Testis (tissue), 5 donors: ENCODE measurements at places on chromosomes 7 and 10. TPM values are rescaled to one million over a fixed set of nuclear protein-coding genes. Genes with fewer than 3 reads are reported as not detected.

Gene ZNF365
- 1.2 TPM for total RNA-seq

Gene PARD3
- total RNA-seq, result 59.5 TPM

Gene KCNIP2
- total RNA-seq, result 6.8 TPM

Gene PTPN20
- 20.9 TPM for total RNA-seq

Gene TLX1
- total RNA-seq, result 1.7 TPM

Gene TRA2A
- 76.1 TPM for total RNA-seq

Gene MMP21
- 0.31 TPM for total RNA-seq

Gene KEL
- 124 TPM for total RNA-seq

Gene ITGA8
- total RNA-seq, result 0.79 TPM

Gene ELMO1
- total RNA-seq, result 36.5 TPM
